ENCODE measurements at places on chromosomes 2 and 18.

- DNase-seq = no peak
Measured at GRCh38 chr18:64271246-64271645, 122.4 kb upstream of the LINC00305 start.

DNA sequence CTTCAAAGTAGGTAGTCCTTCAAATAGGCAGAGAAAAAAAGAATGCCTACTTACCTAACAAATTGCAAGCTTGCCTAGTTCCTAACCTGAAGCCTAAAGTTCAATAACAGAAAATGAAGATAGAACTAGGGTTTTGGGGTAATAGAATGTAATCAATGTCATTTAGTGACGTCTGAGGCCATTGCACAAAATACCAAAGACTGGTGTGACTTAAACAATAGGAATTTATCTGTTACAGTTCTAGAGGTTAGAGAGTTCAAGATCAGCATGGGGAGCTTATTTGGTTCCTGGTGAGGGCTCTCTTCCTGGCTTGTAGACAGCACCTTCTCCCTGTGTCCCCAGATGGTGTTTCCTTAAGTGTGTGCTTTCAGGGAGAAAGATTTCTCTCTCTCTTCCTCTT lies 4.7 kb upstream of the NPC1 start:
- no peak for DNase-seq

DNA sequence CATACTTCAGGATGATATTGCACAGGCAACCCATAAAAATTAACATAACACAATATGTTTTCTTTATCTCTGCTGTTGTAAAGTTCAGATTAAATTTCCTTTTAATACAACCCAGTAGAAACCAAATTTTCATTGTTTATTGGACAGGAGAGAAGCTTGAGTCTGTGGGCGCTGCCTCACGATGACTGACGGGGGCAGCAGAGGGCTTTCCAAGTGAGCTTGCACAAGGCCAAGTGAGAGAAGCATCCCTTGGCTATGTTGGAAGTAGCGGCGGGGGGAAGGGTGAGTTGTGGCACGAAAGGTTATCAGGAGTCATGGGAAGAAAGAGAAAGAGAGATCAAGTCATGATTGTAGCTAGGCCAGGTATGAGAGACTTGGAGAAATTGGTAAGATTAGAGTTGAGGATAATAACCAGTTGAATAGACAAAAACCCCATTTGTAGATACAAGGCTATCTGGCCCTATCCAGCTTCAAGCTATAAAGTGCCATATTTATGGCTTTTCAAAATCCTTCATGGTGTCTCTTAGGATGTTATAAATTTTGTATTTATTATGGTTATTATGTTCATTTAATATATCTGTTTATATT lies 413.7 kb upstream of the FAM98A start:
- DNase-seq = peak; percentile 78

DNA sequence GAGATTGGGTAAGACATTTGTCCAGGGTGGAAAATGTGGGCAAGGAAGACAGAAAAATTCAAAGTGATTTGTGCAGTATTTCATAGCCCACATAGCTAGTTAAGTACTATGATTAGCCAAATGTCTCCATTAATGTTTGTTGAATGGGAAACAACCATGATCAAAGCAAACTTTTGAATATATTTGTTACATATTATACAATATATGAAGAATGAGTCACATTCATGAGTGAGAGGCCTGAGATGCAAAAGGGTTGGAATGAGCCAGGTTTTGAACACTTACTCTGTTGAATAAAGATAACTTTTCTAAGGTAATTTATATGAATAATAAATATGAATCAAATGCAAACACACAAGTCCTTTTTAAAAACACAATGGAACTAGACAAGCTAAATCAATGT lies 984.5 kb upstream of the CDH2 start:
- DNase-seq = no peak

Data from hippocampal formation (tissue), 2 donors.